Mesenchymal stem cell (in vitro differentiated cells and primary cell): ENCODE measurements at places on chromosomes 5 and 9.

DNA sequence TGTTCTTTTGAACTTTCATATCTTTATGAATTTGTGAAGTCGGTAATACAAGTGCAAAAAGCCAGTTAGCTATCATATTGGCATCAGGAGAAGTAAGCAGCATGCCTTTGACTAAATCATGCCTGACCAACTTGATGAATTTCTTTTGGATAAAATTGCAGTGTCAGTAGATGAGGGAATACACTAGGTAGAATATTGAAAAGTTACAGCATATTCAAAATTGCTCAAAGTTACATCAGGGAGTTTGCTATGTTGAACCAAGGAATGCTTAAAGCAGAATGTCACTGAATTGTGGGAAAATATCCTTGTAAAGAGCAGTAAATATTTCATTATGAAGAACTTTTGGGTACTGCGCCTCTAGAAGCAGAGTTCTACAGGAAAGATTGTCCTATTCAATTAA is 87.1 kb upstream of the TLX3 start:
- no peak overlapping the region for H3K27ac ChIP-seq
- H3K4me3 ChIP-seq = no peak overlapping the region
- no peaks in the 10 kb centered on the region for H3K36me3 ChIP-seq
- no peaks in the 10 kb centered on the region for H3K27me3 ChIP-seq

DNA sequence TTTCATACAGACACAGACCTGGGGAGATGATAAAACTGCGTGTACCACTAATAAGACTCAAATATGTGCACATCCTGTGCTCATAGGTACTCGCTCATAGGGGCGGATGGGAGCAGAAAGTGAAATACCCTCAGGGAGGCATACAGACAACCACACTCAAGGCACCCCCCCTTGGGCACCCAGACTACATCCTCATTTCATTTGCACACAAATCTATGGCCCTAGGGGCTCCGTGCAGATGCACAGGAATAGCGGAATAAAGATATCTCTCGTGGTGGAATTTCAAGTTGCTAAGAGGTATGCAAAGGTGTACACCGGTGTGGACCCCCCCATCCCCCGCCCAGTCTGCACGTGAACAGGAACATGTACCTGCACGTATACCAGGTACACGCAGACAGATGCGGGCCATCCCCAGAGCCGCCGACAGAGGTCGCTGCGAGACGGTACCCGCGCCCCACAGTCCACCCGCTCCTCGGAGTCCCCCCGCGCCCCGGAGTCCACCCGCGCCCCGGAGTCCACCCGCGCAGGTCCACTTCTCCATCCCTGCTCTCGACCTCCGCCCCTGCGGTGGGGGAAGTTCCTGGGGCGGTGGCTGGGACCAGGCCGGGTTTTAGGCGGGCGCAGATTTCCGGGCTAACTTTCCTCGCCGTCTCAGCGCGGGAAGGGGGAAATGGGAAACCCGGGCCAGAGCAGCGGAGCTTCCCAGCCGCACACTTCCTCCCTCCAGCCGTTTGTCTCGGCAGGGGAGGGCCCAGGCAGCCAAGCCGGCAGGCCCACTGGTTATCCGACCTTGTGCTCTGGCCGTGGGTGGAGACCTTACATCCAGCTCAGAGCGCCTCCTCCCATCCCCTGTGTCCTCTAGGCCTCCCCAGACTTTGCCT is 1.0 kb upstream of the IL12B start:
- peaks cover 10% of the 10 kb centered on the region for H3K4me1 ChIP-seq
- no peak overlapping the region for H3K27ac ChIP-seq
- DNase-seq = peak; percentile 31
- no peaks in the 10 kb centered on the region for H3K36me3 ChIP-seq

DNA sequence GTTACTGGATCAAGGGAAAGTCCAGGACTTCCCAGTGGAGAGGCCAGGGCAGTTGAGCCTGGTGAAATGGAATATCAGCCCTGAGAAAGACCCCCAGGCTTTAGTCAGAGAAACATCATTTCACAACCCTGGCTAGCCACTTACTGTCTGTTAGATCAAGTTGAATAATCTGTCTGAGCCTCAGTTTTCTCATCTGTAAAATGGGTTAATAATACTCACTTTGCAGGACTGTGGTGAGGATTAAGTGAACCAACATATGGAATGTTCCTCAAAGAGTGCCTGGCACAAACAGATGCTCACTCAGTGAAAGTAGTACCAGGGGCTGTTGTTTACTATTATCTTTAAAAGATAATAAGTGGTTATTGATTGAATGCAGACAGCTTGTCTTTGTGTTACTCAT is 110.5 kb downstream of the SV2C start:
- no peaks in the 10 kb centered on the region for H3K4me1 ChIP-seq
- no peak overlapping the region for H3K27ac ChIP-seq
- no peaks in the 10 kb centered on the region for H3K36me3 ChIP-seq
- DNase-seq = no peak
- H3K27me3 ChIP-seq = peaks cover 45% of the 10 kb centered on the region
- no peak overlapping the region for H3K4me3 ChIP-seq

GRCh38 chr9:129291041-129291501 is 113.0 kb upstream of the IER5L start:
- no peaks in the 10 kb centered on the region for H3K36me3 ChIP-seq
- DNase-seq = no peak
- H3K27ac ChIP-seq = no peak overlapping the region
- H3K4me1 ChIP-seq = peaks cover 5% of the 10 kb centered on the region
- H3K4me3 ChIP-seq = no peak overlapping the region

DNA sequence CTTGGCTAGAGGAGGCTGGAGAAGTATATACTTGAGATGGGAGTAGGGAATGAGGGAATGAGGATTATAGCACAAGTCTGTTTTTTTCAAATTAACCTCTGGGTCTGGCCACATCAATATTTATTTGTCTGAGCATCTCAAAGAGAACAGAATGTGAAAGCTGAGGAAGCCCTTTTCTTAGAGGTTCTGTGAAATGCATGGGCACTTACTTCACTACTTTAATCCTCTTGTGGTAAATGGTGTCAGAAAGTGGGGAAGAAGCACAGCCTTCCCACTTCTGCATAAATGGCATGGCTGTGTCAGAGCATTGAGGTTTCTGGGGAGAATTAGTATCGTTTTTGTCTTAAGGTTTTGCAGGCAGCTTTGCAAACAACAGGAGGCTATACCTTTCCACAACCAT is 48.6 kb downstream of the SPATA31D1 start:
- no peak overlapping the region for H3K4me3 ChIP-seq
- peak; percentile 71 for DNase-seq
- H3K4me1 ChIP-seq = no peaks in the 10 kb centered on the region
- H3K27ac ChIP-seq = no peak overlapping the region

GRCh38 chr5:136776022-136776927 is 410.9 kb upstream of the TRPC7 start:
- no peaks in the 10 kb centered on the region for H3K36me3 ChIP-seq
- no peak overlapping the region for H3K27ac ChIP-seq
- no peak overlapping the region for H3K4me3 ChIP-seq
- DNase-seq = peak; percentile 60
- peaks cover 24% of the 10 kb centered on the region for H3K27me3 ChIP-seq
- peaks cover 1% of the 10 kb centered on the region for H3K4me1 ChIP-seq

GRCh38 chr9:81619353-81620001 is 69.9 kb downstream of the TLE1 start:
- H3K4me3 ChIP-seq = peak overlapping the region; percentile 17
- H3K4me1 ChIP-seq = no peaks in the 10 kb centered on the region
- H3K36me3 ChIP-seq = peaks cover 26% of the 10 kb centered on the region
- DNase-seq = peak; percentile 95
- no peak overlapping the region for H3K27ac ChIP-seq

DNA sequence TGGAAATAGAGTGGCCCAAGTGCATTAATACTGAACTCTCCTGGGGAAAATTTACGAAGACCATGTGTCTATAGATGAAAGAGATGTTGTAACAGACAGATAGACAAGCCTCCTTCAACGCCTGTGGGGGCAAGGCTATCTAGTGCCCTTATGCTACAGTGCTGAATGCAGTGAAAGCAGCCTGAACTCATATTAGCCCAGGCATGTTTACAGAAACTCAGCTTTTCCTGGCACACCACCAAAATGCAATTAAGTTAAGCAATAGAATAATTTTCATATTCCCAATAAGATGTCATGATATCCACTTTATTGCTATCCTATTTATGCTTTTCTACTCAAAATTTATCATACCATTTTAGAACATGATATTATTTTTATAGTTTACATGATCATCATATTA is 277.0 kb downstream of the DIRAS2 start:
- H3K36me3 ChIP-seq = peaks cover 7% of the 10 kb centered on the region
- no peak overlapping the region for H3K27ac ChIP-seq
- H3K27me3 ChIP-seq = no peaks in the 10 kb centered on the region
- H3K4me1 ChIP-seq = peaks cover 5% of the 10 kb centered on the region
- no peak overlapping the region for H3K4me3 ChIP-seq

- no peaks in the 10 kb centered on the region for H3K36me3 ChIP-seq
- peaks cover 15% of the 10 kb centered on the region for H3K4me1 ChIP-seq
- no peak overlapping the region for H3K27ac ChIP-seq
- H3K27me3 ChIP-seq = no peaks in the 10 kb centered on the region
- no peak overlapping the region for H3K4me3 ChIP-seq
Observed at GRCh38 chr9:38440516-38440915, 16.3 kb upstream of the IGFBPL1 start.

DNA sequence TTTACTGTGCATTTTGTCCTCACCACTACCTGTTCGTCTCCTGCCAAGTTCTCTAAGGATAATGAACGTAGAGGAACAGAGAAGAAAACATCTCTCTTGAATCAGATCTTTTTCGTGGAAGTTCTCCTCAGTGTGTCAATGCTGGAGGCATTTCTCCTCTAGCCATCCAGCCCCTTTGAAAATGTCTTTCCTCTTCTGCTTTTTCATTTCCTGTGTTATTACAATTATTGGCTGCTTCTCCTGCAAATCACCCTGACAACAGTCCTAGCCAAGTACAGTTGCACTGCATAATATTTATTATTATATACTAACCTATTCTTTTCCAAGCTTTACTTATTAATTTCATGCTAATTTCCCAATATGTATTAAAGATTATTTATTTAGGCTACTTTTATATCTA is 61.8 kb upstream of the TRPM3 start:
- no peak for DNase-seq
- no peaks in the 10 kb centered on the region for H3K4me1 ChIP-seq
- no peak overlapping the region for H3K4me3 ChIP-seq
- no peaks in the 10 kb centered on the region for H3K27me3 ChIP-seq

- H3K4me1 ChIP-seq = no peaks in the 10 kb centered on the region
- peak; percentile 5 for DNase-seq
- no peak overlapping the region for H3K27ac ChIP-seq
- H3K27me3 ChIP-seq = no peaks in the 10 kb centered on the region
Observed at GRCh38 chr5:58019614-58020013, 440.3 kb downstream of the PLK2 start.

- no peaks in the 10 kb centered on the region for H3K27me3 ChIP-seq
- no peak overlapping the region for H3K27ac ChIP-seq
- DNase-seq = no peak
- H3K4me3 ChIP-seq = no peak overlapping the region
- H3K4me1 ChIP-seq = peaks cover 3% of the 10 kb centered on the region
Observed at GRCh38 chr5:83277154-83277553, 194.4 kb upstream of the VCAN start.

DNA sequence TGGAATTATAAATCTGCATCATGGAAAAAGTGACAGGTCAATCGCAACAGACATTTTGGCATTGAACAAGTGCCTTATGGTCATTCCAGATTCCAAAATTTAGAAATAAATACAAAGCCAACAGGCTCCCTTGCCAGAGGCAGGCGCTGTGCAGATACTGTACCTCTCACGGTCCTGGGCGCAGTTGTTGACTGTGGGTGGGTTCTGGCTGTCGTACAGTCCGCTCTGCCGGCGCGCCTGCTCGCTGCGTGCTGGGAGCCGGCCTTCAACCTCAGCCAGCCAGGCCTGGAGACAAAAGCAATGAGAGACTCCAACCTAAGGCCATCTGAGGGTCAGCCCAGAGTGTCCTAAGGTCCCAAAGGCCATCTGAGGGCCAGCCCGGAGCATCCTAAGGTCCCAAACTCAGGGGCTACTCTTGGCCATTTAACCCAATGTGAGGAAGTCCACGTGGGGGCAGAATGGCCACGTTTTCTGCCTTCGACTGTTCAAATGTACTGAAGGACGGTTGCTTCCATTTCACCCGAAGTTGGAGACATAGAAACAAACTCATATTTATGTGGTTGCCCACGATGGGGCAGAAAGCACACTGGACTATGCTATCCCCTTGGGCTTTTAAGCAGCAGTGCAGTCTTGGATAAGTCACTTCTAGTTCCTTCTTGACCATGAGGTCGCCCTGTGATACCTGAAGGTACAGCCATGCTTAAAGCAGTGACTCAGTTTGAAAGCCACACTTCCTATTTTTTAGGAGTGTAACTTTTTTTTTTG is 65.2 kb downstream of the USP20 start:
- H3K27me3 ChIP-seq = no peaks in the 10 kb centered on the region
- DNase-seq = no peak

GRCh38 chr9:75461183-75461582 is 372.9 kb downstream of the OSTF1 start:
- no peaks in the 10 kb centered on the region for H3K27me3 ChIP-seq
- no peaks in the 10 kb centered on the region for H3K36me3 ChIP-seq
- H3K4me3 ChIP-seq = no peak overlapping the region
- no peak overlapping the region for H3K27ac ChIP-seq

GRCh38 chr5:134432677-134433359 is 21.1 kb upstream of the CDKN2AIPNL start:
- no peak overlapping the region for H3K27ac ChIP-seq
- H3K4me1 ChIP-seq = peaks cover 28% of the 10 kb centered on the region
- H3K4me3 ChIP-seq = no peak overlapping the region
- no peaks in the 10 kb centered on the region for H3K27me3 ChIP-seq
- H3K36me3 ChIP-seq = no peaks in the 10 kb centered on the region
- peak; percentile 76 for DNase-seq

DNA sequence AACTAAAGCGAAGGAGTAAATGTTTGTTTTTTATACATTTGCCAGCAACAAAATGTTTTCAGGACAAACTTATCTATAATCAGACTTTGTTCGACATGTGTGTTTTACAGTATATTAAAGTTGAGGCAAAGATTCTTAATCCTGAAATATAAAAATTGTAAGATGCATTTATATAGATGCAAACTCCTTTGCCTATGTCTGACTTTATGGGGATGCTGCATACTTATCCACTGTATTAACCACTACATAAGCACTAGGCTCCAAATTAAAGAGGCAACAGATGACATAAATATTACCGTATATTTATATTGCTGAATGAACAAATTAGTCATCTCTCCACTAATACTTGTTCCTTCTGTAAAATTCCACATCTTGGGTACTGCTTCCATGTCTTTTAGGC is 882.7 kb upstream of the ARRDC3 start:
- no peak overlapping the region for H3K4me3 ChIP-seq
- H3K36me3 ChIP-seq = no peaks in the 10 kb centered on the region
- H3K4me1 ChIP-seq = no peaks in the 10 kb centered on the region
- no peak overlapping the region for H3K27ac ChIP-seq
- no peaks in the 10 kb centered on the region for H3K27me3 ChIP-seq
- no peak for DNase-seq
